ENCODE measurements at places on chromosomes 6 and 20. TPM values are rescaled to one million over a fixed set of nuclear protein-coding genes. Genes with fewer than 3 reads are reported as not detected.

GRCh38 chr6:24740861-24741260, 21.9 kb upstream of the C6orf62 start:
- DNase-seq = no peak

DNA sequence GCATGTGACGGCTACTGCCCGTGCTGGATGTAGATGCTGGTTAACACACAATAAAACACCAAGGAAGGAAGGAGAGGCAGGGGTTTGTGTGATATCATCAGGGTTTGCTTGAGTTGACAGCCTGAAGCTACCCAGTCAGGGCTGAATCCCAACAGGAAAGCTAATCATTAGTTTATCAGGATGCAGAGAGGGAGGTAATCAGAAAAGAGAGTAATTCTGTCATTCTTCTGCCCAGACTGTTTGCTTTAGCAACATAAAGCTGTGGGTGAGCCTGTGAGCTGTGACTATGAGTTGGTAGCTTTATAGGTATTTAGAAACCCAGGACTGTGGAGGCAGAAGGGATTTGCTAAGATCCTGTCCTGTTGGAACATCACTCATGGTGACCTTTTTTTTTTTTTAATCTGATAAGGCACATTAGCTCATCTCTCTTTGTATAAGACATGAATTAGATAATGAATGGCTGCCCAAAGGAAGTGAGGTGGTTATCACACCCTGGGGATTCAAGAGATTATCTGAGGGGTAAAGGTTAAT, 79.3 kb downstream of the CAP2 start:
- no peak for DNase-seq

DNA sequence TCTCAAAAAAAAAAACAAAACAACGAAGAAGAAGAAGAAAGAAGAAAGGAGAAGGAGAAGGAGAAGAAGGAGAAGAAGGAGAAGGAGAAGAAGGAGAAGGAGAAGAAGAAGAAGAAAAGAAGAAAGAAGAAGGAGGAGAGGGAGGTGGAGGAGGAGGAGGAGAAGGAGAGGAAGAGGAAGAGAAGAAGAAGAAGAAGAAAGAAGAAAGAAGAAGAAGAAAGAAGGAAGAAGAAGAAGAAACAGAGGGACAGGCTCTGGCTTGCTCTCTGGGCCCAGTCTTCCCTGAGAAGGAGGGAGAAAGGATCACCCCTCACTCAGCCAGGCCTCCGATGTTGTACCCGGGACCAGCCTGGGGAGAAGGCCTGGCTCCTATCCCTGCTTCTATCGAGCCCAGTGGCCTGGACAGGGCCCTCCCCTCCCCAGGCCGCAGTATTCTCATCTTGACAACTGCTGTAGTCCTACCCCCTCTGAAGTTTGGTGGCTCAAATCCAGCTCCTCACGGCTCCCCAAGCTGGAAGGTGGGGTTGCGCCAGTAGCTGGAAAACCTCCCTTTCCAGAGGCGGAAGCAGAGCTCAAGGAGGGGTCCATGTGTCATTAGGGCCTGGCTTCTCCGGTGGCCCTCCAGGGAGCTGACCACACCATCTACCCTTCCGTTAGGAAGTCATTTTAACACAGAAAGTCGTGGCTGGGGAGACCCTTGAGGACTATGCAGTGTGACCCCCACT, 18.9 kb downstream of the C6orf132 start:
- DNase-seq = no peak

HSPA12B gene
- 1.4 TPM for total RNA-seq

GRCh38 chr6:105982761-105983540, 103.2 kb upstream of the PRDM1 start:
- DNase-seq = no peak

PRSS16 gene
- total RNA-seq = 0.08 TPM

DNA sequence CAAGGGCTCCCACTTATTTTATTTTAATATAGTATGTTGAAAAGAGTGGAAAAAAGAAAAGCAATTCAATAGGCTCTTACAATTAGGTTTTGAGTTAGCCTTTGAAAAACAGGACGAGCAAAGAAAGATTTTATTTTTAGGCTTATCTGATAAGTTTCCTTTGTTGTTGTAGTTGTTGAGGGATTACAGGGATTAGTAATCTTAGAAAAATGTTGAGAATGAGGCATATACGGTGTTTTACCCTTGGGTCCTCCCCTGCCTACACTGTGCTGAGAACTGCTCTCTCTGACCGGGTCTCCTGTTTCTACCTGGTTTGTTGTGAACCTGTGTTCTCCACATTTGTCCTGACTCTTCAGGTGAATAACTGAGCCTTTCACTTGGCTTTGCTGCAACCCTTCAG, 16.7 kb downstream of the TRAPPC3L start:
- DNase-seq = no peak

GRCh38 chr6:56368491-56368890, 121.1 kb upstream of the COL21A1 start:
- DNase-seq = no peak

DNA sequence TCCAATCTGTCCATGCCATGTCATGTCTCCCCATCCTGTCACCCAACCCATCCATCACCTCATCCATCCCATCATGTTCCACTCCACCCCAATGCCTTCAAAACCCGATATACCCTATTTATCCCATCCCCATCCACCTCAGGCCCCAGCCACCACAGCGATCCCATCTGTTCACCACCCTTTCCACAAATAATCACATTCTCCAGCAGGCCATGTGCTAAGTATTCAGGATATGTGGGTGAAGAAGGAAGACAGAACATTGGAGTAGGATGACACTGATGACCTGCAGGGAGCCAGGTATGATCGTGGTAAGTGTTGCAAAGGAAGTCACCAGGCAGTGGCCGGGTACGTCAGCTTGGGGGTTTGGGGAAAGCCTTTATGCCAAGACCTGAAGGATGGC, 48.8 kb downstream of the NPEPL1 start:
- DNase-seq = peak; percentile 12

GRCh38 chr6:158879180-158879579, 60.0 kb upstream of the EZR start:
- DNase-seq = no peak

- DNase-seq = no peak
These were observed 26.0 kb downstream of the UQCC1 start for GRCh38 chr20:35385733-35386132.

DNA sequence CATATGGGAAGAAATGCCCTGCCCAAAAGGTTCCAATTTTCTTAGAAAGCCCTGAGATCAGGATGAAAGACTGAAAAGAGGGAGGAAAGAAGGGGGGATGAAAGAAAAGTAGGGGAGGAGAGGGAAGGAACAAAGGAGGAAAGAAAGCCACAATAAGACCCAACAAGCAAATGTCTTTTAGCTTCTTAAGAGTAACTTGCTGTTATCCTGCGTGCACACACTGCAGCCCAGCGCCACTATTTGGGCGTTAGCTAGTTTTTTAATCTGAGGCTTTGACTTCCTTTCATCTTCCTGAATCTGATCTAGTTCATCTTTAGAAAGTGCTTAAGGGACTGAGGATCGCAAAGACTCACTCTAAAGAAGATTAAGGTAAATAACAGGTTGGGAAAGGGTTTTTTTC, 77.4 kb upstream of the HDDC2 start:
- DNase-seq = no peak

GRCh38 chr6:53992522-53992921, 118.7 kb upstream of the MLIP start:
- DNase-seq = no peak

DNA sequence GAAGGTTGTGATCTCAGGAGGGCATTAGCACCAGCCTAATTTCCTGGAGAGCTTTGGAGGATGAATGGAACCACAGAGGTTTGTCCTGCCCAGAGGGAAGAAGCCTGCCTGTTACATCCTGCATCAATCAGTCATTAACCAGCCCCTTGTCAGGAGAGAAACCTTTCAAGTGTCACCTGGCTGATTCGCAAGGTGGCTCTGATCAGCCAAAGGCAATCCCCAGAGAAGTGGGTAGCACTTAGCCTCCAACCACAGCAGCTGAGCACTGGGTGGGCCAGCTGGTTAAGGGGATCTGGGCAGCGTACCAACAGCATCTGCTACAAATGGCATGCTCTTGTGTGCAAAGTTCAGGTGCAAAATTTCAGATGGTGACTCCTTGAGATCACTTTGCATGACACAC, 26.9 kb downstream of the ANKEF1 start:
- no peak for DNase-seq

GRCh38 chr20:22808628-22809027, 224.3 kb upstream of the FOXA2 start:
- DNase-seq = no peak

CTCFL gene
- 0.15 TPM for total RNA-seq

DNA sequence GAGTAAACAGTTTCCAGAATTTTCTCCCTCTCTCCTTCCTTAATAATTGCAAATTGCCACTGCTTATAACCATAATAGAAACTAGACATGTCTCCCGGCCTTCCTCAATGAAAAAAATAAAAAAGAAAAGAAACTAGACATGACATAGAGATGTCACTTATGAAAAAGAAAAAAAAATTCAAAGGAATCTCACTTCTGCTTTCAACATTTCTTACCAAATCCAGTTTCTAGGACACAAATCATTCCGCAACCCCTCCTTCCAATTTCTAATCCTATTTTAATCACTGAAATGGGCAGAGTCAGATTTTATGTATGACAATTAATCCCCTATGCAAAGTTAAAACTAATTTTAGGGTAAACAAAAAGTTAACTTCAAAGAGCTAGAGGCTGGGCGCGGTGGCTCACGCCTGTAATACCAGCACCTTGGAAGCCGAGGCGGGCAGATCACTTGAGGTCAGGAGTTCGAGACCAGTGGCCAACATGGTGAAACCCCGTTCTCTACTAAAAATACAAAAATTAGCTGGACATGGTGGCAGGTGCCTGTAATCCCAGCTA, 40.1 kb upstream of the EEF1A1 start:
- no peak for DNase-seq

CDC25B gene
- 12.4 TPM for total RNA-seq

DNA sequence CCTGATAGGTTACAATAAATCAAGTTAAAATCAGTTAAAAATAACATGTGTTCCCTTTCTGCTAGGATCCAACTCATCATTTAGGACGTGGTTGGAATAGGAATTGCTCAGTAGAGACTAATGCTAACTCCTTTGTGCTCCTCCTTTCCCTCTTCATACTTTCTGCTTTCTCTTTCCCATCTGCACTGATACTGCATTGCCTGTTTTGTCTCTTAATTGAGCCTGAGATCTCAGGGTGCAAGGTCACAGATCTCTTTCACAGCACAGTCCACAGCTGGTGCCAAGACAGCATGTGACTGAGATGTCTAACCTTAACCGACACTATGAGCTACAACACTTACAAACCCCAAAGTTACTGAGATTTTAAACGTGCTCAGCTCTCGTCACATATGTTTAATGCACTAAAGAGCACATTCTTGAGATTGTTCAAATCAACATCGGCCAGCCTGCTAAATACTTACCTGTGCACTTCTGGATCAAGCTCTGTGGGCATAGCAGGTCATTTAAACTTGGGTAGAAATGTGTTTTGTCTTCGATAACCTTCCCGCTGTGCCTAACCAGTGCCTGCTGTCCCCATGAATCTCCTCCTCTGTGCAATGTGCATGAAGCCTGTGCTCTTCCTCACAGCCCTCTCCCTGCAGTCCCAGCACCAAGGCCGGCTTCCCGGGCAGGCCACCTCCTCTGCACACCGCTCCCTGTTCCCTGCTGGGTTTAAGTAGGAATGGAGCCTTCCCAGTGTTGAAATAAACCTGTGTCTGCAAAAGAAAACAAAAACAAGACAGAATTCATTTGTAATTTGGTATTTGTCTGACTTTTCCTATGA, 39.6 kb upstream of the AFDN start:
- DNase-seq = no peak

PIGU gene
- 3.8 TPM for total RNA-seq

DNA sequence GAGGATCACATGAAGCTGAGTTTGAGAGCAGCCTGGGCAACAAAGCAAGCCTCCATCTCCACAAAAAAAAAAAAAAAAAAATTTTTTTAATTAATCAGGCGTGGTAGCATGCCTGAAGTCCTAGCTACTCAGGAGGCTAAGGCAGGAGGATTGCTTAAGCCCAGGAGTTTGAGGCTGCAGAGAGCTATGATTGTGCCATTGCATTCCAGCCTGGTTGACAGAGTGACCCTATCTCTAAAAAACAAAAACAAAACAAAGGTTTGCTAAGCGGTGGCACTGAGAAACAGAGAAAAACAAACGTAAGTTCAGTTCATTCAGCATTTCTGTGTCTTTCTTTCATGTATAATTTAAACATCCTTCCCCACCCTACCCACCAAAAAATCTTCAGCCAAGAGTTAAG, 78.4 kb downstream of the ANKS1A start:
- no peak for DNase-seq

CASS4 gene
- total RNA-seq = 0.93 TPM

DNAAF9 gene
- total RNA-seq = 2.9 TPM

DNA sequence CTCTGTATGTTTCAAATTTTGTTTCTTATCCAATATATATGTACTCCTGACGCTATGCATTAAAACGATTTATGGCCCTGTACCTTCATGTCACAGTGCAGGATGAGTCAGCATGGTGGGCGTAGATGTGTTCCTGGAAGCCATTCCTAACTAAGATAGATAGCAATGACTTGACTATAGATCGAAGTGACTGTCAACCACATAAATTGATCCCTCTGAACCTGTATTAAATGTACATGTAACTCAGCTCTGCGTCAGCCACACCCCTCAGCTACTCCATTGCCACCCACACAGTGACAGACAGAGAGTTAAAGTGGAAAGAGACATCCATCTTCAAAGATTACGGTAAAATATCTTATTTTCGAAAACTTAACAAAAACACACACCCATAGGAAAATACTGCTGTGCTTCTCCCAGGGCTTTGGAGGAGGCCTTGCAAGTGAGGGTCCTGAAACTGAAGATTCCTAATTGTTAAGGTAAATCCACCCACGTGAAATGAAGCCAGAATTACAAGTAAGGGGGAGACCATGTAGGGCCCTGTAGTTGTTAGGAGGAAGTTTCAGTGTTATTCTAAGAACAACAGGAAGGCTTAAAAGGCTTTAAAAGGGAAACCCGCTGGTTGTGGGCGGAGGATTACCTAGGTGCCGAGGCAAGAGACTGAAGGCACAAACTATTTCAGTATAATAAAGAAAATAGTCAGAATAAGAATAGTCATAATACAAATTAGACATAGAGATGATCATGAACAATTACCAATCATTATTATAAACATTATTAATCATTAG, 10.3 kb upstream of the RAD21L1 start:
- DNase-seq = no peak

All from left lobe of liver (tissue), 2 donors.